Muscle of arm (tissue), 14 donors: ENCODE measurements at places on chromosomes 7 and 10.

- no peak for DNase-seq
Measured at GRCh38 chr7:1105189-1105588, 17.3 kb downstream of the GPER1 start.

- no peak for DNase-seq
Measured at GRCh38 chr7:29955799-29956486, 33.7 kb downstream of the SCRN1 start.

DNA sequence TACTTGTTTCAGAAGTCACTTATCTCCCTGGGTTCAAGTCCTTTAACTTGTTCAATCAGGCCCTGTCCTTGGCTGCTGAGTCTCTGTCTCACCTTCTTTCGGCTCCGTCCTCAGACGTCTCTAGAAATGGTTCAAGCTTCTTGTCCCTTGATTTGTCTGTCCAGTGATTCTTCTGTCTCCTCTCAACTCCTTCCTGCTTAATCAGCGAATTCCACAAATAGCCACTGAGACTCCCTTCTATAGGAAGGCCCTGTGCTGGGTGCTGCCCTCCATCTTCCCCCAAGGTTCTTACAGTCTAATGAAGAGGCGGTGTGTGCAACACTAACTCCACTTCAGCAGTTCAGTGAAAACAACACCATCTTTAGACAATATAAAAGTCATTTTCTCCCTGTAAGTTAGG is 12.7 kb downstream of the FAM241B start:
- DNase-seq: no peak

DNA sequence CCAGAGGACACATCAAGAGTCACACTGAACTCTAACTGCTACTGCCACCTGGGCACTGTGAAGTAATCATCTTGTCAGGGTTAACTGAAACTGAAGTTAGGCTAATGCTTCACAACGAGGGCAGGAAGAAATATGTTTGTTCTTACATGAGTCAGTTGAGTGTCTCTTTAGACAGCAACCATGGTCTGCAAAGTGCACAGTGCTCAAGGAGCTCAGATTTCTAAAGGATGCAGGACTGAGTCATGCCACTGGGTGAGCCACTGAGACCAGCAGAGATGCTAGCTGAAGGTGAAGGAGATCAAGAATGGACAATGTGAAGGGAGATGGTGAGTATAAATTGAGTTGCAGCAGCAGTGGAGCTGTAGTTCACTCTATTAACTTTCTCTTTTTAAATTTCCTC is 76.0 kb upstream of the CTTNBP2 start:
- DNase-seq: no peak

- no peak for DNase-seq
Measured at GRCh38 chr10:118439824-118440223, 97.7 kb upstream of the FAM204A start.

DNA sequence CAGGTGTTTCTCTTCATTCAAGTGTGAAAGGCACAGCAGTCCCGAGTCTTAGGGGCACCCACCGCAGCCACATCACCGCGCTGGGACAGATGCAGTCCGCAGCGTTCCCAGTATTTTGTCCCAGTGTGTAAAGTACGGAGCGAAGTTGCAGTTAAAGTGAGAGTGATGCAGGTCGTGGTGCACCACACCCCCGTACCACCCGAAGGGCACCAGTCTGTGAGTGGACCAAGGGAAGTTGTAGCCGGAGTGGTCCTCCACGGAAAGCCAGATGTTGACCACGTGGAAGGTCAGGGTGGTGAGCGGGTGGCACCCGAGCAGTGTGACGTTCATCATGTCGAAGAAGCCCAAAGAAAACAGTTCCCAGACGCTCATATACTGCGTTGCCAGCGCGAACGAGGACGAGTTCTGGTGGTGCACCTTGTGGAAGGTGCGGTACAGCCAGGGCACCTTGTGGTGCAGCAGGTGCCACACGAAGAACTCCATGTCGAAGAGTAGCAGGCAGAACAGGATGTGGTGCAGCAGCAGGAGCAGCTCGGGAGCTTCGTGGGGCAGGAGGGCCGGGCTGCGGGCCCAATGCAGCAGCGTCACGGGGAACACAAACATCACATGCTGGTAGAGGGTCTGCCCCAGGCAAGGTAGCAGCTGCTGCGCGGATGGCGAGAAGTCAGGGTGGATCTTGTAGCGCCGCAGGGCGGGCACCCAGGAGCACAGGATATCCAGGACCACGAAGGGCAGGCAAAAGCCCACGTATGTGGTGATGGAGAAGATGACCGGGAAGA is 526 bp downstream of the CH25H start:
- DNase-seq: no peak

DNA sequence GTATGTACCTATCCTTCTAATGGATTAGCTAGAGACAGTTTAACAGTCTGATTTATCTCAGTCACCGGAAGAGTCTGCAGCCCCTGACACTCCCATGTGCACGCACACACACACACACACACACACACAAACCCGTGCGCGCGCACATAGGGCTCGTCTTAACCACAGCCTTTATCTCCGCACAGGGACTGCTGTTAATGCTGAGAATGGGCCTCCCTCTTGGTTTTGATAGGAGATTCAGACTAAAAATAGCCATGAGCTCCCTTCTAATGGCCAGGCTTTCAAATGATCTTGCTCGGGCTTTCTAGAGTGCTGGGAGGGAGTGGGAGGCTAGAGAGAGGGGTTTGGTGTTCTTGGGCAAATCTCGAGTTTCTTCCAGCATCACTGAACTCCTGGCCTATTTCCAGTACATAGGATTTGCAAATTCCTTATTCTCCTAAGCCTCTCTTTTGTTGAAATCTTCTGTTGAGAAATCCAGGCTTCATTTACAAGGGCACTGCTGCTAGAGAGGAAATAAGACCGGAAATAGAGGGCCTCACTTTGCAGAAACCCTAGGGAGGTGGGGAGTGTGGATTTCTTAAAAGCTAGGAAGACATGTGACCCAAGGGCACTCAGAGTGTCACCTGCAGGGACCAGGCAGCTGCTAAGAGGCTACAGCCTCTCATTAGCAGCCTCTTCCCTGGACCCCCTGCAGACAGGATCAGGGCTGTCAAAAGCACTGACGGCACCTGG is 2.4 kb downstream of the TMEM72 start:
- DNase-seq: no peak
